ENCODE measurements at places on chromosomes 11 and 22.

- no peak for DNase-seq
Observed at GRCh38 chr11:121539000-121539399, 86.2 kb upstream of the SORL1-AS1 start.

- DNase-seq: no peak
Observed at GRCh38 chr11:85902353-85902752, 47.2 kb downstream of the CCDC83 start.

DNA sequence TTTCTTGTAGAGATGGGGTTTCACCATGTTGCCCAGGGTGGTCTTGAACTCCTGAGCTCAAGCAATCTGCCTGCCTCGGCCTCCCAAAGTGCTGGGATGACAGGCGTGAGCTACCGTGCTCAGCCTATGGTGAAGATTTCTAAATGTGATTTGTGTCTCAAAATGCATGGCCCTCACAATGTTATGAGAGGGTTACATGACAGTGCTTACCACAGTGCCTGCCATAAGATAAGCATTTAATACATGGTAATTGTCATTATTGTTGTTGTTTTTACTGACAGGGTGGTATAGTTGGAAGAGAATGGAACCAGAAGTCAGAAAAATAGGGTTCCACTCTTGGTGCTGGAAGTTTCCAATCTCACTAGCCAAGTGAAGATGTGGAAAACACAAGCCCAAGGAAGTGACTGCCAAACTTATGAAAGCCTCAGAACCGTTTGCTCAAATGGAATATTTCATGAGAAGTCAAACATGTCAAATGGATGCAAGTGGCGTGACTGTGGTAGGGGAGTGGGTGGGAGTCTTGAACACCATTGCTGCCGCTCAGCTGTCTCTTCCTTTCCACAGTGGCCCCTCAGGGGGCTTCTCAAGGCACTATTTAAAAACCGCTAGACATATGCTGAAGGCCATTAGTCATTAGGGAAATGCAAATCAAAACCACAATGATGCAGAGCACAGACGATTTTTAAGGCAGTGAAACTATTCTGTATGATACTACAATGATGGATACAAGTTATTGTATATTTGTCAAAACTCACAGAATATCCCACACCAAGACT lies 29.1 kb upstream of the LMO2 start:
- DNase-seq: no peak

DNA sequence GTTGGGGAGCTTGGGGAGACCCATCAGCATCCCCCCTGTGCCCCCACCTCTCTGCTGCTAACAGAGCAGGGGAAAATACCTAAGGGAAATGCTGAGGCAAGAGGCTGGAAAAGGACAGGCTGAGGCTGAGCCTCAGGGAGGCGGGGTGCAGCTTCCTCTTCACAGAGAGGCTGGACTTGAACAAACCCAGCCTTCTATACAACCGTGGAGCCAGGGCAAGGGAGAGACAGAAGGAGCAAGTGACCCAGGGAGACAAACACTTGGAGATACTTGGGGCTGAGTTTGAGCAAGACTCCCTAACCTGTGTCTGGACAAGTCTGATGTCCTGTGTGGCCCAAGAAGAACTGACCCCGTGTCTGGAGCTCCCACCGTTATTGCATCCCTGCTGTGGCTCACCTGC lies at the start of gene SLCO2B1:
SLCO2B1 (plus strand) TSS at position 229 of the 400 bp plus-strand sequence. CDS start 275 bp downstream, outside the sequence.
- no peak for DNase-seq

GRCh38 chr11:75525433-75526191 lies at the start of gene GDPD5:
TSS of gene GDPD5 (minus strand) at chr11:75525941. CDS start at chr11:75477735, 48,206 bp downstream.
- DNase-seq: no peak

- DNase-seq: no peak
Observed at GRCh38 chr11:69775163-69775755, at the start of gene FGF4. TSS of gene FGF4 (minus strand) at chr11:69775341. CDS start at chr11:69775084, 257 bp downstream.

DNA sequence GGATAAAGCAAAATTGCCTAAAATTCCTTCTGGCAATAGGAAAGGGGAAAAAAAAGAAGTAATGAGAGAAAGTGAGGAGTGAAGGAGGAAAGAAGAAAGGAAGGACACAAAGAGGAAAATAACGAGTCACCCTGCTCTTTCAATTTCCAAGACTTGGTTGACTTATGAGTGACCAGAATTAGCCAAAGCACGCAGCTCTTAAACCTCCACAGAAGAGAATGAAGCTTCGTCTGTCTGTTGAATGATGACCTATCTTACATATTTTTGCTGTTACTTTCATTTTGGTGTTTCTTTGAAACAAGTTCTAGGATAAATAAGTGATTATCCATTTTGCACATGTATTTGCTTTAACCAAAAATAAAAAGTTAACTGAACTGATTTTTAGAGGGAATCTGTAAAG lies 728 bp downstream of the MMP27 start:
- no peak for DNase-seq

DNA sequence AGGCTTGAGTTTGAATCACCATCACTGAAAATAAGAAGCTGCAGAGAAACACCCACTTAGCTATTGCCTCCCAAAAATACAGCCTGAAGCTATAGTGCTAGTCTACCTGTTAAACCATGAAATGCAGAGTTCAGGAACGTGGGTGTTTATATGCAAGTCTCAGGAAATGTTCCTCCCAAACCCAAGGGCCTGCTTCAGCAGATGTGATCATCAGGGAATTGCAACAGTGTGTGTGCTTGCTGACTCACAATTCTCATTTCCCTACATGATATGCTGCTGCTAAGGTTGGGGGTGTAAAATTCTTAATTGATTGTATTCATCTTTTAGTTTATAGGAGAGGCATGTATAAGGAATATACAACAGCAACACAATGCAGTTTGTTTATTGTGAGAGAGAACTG lies 49.6 kb downstream of the NUP98 start:
- DNase-seq: peak; percentile 43

DNA sequence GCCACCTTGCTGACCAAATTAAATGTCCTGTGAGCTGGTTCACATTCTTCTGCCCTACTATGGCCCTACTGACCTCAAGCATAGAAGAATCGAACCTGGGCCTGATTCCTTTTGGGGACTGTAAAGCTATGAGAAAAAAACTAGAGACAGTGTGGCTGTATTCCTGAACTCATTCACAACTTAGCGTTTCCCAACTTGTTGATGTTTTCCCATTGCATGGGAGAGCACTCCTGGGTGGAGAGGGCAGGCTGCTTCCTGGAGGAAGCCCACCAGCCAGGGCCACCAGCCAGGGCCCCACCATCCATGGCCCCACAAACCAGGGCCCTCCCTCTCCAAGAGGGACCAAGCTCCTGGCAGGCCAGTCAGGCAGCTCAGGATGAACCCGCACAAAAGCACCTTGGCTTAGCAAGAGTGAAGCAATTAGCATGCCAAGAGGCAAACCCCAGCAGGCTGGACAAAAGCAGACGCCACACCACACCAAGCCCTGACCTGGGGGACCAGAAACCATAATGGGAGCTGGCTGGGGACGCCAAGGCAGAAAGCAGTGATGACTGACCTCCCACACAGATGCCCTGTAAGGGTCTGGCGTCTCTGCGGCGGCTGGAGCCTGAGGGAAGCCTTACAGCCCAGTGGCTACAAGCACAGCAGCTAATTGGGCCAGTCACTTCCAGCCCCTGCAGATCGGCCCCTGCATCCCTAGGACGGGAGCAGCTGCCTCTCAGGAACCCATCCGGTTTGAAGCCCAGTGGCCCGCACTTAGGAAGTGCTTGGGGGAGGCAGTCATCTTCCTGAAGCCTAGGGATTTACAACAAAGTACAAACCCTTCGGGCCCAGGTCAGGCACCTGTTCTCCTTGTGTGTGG lies 2.1 kb downstream of the CERK start:
- no peak for DNase-seq

DNA sequence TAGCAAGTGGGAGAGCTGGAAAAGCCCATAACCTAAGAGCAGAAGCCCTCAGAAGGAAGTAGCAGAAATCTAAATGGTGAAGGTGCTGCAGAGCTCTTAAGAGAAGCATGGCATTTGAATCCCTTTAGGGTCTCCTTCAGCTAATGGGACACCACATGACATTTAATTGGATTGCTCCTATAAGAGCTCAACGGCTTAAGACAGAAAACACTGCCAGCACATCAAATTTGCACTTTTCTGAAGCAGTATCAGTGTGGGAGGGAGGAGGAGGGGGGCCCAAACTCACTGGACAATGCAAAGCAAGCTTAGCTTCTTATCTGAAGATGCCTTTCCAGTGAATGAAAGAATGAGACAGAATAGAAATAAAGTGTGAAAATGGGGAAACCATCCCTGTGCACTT lies 287.9 kb upstream of the MTNR1B start:
- no peak for DNase-seq

GRCh38 chr11:27603376-27603990 lies 96.8 kb downstream of the BDNF start:
- DNase-seq: no peak

DNA sequence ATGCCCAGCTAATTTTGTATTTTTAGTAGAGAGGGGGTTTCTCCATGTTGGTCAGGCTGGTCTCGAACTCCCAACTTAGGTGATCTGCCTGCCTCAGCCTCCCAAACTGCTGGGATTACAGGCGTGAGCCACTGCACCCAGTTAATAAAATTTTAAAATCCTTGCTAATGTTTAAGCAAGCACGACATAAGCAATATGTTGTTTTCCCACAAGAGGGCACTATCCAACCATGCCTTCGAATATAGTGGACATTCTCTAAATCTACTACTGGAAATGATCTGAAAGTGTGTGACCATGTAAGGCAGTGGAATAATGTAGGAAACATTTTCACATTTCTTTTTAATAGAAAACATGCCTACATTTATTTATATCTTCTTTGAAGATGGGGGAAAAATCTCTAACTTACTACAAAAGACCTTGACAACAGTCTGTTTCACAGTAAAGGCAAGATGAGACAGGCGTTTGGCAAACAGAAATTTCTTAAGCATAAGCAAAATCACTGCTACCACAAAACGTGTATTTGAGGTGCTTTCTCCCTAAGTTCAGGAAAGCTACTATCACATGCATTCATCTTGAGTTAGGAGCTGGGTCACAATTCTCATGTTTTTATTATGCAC lies 38.2 kb downstream of the PITPNB start:
- peak; percentile 30 for DNase-seq

DNA sequence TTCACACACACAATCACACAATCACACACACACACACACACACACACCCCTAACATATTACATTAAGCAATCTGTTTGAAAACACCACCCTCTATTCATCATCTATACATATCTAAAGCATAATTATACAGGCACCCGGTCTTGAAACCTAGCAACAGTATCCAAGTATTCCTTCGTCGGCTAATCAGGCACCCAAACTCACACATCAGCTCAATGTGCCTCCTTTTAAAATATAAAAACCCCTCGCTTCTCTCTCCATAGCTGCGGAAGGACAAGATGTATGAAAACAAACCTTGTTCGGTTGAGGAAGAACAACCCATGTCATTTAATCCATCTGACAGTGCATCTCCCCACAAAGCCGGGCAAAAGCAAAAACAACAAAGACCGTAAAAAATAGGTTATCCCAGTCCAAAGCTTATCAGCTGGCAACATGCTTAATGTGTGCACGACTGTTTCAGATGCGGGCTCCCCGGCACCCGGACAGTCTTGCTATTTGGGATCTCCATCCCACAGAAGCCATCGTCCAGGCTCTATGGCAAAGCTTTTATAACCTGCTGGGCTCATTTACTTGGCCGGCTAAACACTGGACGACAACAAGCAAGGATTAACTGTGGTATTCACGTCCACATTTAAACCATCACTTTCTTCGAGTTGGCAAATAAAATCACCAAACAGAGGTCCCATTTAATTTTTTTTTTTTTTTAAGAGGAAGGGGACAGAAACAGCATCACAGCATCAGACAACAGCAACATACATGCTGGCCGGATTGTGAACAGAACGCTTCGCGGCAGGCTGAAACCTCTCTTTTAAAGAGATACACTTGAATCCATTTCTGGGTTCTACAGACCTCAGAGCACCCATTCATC lies 365.5 kb downstream of the SHANK2 start:
- DNase-seq: no peak

DNA sequence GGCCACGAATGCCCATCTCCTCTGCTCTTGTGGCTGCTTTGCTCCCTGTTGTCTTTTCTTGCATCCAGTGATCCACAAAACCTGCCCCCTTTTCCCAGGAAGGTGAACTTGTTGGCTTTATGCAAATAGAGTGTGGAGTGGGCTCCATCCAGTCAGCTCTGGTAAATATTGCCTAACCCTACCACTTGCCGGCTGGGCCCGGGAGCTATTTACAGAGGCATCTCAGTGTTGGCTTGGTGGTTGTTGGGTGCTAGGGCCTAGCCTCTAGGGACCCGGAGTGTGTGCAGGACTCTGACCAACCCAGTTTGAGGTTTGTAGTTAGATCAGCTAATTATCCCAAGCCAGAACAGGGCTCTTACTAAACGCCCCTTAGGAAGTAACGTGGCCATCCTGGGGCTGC lies 40.8 kb upstream of the TLCD5 start:
- DNase-seq: no peak

Data from Panc1 (cell line).